Activated T-cell treated with anti-CD3 and anti-CD28 coated beads, Interleukin-2, amount 50 U/mL, for 72 hours (primary cell): ENCODE measurements at places on chromosomes 1 and 21.

GRCh38 chr1:78722521-78722920, 72.9 kb downstream of the IFI44 start:
- DNase-seq: no peak

DNA sequence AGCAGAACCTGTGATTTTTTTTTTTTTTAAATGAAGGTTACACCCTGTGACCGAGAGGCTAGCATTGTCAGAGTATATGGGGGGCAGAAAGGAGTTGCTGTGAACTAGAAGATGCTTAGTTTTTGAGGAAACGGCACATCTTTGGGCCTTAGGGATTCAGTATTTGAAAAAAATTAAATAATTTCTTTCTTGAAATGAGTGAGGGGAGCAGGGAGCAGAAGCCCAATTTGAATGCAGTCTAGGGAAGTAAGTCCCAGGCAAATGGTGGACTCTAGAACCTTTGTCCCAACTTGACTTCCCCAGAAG, 42.9 kb downstream of the PEX14 start:
- no peak for DNase-seq

GRCh38 chr1:3483801-3484444, 29.5 kb downstream of the ARHGEF16 start:
- DNase-seq: peak; percentile 56

DNA sequence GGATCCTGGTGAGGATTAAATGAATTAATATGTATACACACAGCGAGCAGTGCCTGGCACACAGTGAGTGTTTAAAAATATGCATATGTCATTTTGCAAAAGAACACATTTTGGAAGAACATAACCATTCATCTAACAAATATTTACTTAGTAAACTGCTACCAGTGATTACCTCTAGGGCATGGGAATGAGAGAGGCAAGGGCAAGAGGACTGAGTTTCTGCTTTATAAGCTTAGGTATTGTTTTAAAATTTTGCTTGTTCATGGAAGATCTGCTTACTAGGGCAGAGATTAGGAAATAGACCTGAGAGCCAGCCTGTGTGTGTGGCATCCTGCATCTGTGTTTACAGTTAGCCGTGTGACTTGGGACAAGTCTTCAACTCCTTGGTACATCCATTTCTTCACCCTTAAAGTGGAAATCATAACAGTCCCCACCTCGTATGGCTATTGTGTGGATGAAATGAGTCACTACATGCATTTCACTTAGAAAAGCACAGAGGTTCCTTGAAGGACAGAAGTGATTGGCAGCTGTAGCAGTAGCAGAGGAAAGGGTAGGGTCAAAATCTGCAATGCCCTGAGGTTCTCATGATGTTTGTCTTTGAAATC, 198.5 kb upstream of the FMN2 start:
- no peak for DNase-seq

- no peak for DNase-seq
Measured at GRCh38 chr1:86778569-86779239, 74.3 kb downstream of the SH3GLB1 start.

DNA sequence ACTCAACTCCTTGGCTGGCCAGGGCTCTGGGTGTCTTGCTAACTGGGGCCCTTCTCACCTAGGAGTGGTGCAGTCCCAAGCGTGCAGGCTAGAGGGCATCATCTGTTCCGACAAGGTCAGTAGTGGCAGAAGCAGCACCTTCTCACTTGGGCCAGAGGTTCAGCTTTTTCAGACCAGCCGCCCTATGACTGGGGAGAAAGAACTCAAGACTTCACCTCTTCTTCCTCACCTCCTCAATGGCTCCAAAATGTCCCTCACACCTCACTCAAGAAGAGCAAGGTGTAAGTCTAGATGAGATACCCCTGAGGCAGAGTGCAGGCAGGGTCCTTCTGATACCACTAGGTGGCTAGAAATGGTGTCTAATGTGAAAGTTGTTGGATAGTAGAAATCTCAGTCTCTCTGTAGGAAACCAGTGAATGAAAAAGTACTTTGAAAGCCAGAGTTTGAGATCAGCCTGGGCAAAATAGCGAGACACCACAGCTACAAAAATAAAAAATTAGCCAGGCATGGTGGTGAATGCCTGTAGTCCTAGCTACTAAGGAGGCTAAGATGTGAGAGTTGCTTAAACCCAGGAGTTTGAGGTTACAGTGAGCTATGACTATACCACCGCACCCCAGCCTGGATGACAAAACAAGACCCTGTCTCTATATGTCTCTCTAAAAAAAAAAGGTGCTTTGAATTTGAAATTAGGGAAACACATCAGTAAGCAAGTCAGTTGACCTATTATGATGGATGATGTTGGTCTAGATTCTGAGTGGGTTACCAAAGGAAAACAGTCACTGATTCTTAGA, 8.6 kb upstream of the IL20 start:
- peak; percentile 28 for DNase-seq

DNA sequence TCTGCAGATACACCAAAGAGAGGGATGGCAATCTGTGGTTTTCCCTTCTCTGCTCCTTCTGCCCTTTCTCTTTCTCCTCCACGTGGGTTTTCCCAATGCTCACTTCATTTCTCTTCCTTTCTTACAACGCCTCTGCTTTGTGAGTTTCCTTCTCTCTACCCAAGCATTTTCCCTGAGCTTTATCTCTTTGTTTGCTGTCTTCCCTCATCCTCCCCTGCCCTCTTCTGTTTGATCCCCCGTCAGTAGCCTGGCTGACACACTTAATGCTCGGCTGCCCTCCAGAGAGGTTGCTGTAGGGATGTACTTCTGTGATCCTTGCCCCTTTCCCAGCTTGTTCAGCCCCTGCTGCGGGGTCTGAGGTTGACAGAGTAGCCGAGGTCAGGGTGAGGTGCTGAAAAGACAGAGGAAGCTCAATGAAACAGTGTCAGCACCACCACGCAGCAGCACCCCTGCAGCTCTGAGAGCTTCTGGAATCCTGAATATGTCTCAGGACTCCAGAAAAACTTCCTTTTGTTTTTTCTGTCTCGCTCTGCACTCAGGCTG, 6.0 kb downstream of the EDARADD start:
- no peak for DNase-seq

DNA sequence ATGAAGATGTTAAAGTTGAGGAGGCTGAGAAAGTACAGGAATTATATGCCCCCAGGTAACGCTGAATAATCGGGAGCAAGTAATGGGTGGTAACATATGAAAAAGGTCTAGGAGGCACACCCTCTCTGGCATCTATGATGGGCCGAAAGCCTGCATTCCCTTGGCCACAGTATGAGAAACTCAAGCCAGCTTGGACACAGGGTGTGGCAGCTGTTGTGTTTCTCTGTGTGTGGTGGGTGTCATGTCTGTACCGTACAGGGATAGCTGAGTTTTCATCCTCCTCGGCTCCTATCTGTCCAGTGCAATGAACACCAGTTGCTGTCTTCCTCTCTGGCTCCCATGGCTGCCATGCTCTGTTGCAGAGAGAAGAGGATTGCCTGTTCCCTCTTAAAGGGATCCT, 32.9 kb downstream of the NBPF3 start:
- DNase-seq: no peak

- no peak for DNase-seq
Measured at GRCh38 chr1:61208172-61208571, 125.8 kb downstream of the NFIA start.

DNA sequence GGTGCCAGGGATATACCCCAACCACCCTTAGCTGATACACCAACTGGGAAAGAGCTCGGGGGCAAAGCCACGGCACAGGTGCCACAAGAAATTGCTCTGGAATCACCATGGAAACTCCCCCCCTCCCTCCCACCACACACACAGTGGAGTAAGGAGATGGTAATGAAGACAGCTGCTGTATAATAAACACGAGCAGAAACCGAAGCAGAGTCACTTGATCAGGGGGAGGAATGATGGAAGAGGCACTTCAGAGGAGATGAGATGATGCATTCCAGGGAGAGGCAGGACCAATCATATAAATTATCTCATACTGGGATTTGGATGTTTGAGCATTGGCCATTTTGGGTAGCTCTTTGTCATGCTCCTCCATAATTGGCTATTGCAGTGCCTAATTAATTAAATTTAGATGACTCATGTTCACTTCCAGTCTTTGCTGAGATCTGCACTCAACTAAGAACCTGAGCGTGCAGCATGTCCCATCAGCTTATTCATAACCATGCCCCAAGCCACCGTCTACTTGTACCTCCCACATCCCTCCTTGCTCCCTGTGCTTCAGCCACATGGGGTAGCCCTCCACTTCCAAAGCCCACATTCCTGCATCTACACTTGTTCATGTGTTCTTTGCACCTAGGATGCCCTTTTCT, 189.5 kb downstream of the ZSCAN20 start:
- no peak for DNase-seq

DNA sequence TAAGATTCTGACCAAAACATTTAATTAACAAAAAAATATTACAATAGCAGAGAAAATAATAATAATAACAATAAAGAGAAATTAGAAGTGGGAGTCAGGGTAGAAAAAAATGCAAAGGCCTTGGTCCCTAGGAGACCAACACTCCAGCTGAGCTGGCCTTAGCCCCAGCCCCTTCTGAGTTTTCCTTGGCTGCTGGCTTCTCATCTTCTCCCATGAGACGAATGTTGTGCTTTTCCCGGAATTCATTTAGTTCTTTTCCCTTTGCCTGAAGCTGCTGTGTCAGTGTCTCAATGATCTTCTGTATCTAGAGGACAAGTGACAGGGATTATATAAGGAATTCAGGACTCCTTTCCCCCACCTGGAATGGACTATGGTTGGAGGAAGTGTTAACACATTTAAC, 2.4 kb downstream of the KLHDC9 start:
- no peak for DNase-seq

DNA sequence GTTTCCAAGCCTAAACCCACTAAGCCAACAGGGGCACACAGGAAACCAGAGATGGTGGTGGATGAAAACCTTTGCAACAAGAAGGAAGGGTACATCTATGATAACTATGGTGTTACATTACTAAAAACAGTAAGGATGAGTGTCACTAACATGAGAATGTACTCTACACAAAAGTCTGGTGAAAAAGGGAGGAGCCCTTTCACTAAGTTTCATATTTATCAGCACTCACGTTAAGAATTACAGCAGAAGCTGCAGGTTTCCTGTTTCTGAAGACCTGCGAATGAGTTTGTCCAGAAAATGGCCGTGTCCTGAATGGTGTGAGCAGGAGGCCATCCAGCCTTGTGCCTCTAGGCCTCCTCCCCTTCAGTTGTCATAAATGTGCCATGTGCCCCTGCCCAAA, 17.8 kb downstream of the ABCG1 start:
- DNase-seq: peak; percentile 45

GRCh38 chr1:89850844-89851415, 30.1 kb downstream of the LRRC8D start:
- DNase-seq: no peak

GRCh38 chr1:247401310-247402119, 14.5 kb upstream of the NLRP3 start:
- no peak for DNase-seq

DNA sequence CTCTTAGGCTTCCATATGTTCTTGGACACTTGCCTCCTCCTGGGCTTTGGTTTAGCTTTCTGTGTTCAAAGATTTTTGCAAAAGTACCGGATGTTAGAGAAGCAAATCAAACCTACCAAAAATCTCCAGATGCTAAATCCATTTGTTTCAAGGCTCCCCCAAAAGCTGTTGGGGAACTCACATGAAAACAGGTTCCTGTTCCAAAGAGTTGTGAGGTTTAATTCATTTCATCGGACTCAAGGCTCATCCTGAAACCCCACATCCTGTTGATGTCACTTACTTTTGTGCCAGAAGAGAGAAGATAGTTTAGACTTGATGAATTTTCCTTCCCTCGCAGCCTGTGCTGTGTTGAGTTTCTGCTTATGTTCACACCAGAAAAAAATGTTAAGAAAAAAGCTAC, 41.7 kb upstream of the RXRG start:
- no peak for DNase-seq

DNA sequence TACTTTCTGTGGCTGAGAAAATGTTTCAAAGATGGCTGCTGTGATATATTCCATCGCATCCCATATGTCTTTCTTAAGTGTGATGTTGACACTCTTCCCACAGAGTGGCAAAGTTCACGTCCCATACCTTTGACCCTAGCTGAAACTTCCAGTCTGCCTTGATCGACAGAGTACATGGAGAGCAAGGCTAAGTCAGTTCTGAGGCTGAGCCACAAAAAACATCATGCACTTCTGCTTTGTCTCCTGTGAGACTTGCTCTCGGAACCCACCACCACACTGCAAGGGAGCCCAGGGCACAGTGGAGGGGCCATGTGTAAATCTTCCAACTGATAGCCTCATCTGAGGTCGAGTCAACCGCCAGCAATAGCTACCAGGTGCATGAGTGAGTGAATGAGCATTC, 431.9 kb upstream of the RUNX1 start:
- no peak for DNase-seq

DNA sequence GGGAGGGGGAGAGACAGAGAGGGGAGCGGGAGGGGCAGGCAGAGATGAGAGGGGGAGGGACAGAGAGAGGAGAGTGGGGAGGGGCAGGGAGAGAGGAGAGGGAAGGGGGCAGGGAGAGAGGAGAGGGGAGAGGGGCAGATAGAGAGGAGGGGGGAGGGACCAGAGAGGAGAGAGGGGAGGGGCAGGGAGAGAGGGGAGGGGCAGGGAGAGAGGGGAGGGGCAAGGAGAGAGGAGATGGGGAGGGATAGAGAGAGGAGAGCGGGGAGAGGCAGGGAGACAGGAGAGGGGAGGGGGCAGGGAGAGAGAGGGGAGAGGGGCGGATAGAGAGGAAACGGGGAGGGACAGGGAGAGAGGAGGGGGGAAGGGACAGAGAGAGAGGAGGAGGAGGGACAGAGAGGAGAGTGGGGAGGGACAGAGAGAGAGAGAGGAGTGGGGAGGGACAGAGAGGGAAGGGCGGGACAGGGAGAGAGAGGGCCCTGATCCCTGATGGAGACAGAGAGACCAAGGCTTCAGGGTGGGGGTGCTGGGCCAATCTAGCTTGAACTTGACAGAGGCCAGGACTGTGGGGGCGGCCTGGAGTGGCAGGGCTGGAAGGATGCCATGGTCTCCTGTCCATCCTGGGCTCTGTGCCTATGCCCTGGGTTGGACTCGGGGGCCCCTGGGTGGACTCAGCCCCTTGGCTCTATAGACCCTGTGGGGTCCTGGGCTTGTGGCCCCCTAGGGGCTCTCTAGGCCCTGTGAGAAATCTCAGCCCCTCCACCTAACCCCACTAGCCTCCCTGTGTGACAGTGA, 43.6 kb downstream of the DMRTB1 start:
- DNase-seq: no peak

- DNase-seq: no peak
Measured at GRCh38 chr1:165674599-165674998, 23.8 kb downstream of the ALDH9A1 start.

DNA sequence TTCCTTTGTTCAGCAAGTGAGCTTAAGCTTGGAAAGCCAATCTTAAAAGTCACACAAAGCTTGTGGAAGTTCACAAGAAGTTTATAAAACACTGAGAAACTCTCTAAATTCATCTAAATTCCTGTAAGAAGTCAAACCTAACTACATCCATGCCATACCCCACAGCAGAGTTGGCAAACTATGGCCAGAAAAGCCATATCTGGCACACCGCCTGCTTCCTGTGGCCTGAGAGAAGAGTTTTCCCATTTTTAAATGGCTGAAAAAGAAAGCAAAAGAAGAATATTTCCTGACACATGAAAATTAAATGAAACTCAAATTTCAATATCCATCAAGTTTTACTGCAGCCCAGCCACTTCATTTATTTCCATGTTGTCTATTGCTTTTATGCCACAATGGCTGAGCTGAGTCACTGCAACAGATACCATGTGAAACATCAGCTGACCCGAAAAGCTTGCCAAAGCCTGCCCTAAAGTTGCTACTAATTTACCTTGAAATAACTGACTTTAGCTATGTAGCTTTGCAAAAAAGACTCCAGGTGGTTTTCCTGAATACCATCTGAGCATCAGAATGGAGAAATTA, 237.1 kb downstream of the SLC45A1 start:
- peak; percentile 31 for DNase-seq

- no peak for DNase-seq
Measured at GRCh38 chr1:43847290-43847689, 86.3 kb upstream of the ARTN start.

- DNase-seq: no peak
Measured at GRCh38 chr1:95068956-95069709, 3.6 kb downstream of the ALG14 start.
